Peyer's patch (tissue), 4 donors: ENCODE measurements at places on chromosomes 6 and 20. TPM values are rescaled to one million over a fixed set of nuclear protein-coding genes. Genes with fewer than 3 reads are reported as not detected.

- DNase-seq: no peak
Measured at GRCh38 chr6:25954756-25955155, 7.8 kb upstream of the TRIM38 start.

- DNase-seq: no peak
Measured at GRCh38 chr6:29764422-29765196, 41.4 kb downstream of the HLA-F start.

- DNase-seq: no peak
Measured at GRCh38 chr20:48025051-48025515, 239.8 kb upstream of the SULF2 start.

GRCh38 chr20:64244870-64245603 is 10.5 kb upstream of the PCMTD2 start:
- peak; percentile 36 for DNase-seq

GRCh38 chr20:56414842-56415765 is 3.0 kb downstream of the CASS4 start:
- DNase-seq: no peak

- DNase-seq: no peak
Measured at GRCh38 chr20:3237958-3238615, 903 bp downstream of the SLC4A11 start.

Gene ABHD16B
- total RNA-seq: not detected

Gene SLPI
- total RNA-seq: 22.8 TPM

Gene PAK5
- not detected for total RNA-seq

Gene MCM3
- total RNA-seq: 29.0 TPM

Gene TMEM74B
- 11.6 TPM for total RNA-seq

Gene DSE
- total RNA-seq: 14.1 TPM
